Effector CD4-positive, alpha-beta T cell (primary cell): ENCODE measurements at places on chromosomes 7 and 10.

DNA sequence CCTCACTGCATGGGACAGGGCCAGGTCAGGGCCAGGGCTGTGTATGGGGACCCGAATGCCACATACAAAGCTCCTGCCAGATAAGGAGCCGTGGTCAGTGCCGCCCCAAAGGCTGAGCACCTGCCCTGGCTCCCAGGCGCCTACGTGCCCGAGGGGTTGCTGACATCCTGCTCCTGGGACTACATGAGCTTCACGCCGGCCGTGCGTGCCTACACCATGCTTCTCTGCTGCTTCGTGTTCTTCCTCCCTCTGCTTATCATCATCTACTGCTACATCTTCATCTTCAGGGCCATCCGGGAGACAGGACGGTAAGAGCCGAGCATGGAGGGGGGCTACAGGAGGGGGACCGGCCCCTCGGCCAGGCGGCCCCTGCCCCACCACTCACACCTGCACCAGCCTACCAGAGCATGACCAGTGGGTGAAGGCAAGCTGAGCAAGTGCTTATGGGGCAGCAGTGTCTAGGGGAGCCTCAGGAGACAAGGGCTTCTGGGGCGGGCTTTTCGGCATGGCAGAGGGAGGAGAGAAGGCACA lies 4.9 kb downstream of the OPN4 start:
- DNase-seq: no peak

DNA sequence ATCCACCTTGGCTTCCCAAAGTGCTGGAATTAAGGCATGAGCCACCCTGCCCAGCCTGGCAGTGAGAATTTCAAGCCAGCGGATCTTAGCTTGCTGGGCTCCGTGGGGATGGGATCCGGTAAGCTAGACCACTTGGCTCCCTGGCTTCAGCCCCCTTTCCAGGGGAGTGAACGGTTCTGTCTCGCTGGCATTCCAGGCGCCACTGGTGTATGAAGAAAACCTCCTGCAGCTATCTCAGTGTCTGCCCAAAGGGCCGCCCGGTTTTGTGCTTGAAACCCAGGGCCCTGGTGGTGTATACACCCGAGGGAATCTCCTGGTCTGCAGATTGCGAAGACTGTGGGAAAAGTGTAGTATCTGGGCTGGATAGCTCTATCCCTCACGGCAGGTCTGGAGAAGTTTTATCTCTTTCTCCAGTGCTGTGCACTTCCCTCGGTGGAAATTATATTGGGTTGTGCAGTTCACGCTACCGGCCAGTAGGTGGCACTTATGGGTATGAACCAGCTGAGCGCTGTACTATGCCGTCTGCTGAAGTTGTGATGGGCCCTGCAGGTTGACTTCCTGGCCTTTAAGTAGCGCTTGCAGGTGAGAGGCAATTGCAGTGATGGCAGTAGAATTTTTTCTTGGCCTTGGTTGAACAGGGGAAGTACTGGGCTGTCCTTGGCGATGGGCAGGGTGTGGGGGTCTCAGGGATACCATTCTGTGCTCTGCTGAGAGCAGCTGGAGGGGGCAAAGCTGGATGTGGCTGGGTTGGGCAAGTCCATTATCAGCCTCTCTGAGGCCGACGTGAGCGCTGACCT lies 138.0 kb upstream of the MTPN start:
- no peak for DNase-seq

GRCh38 chr10:70715853-70716795 lies 43.8 kb downstream of the ADAMTS14 start:
- DNase-seq: no peak

- DNase-seq: peak; percentile 17
These were observed 6.9 kb downstream of the C10orf105 start for GRCh38 chr10:71712572-71713134.

DNA sequence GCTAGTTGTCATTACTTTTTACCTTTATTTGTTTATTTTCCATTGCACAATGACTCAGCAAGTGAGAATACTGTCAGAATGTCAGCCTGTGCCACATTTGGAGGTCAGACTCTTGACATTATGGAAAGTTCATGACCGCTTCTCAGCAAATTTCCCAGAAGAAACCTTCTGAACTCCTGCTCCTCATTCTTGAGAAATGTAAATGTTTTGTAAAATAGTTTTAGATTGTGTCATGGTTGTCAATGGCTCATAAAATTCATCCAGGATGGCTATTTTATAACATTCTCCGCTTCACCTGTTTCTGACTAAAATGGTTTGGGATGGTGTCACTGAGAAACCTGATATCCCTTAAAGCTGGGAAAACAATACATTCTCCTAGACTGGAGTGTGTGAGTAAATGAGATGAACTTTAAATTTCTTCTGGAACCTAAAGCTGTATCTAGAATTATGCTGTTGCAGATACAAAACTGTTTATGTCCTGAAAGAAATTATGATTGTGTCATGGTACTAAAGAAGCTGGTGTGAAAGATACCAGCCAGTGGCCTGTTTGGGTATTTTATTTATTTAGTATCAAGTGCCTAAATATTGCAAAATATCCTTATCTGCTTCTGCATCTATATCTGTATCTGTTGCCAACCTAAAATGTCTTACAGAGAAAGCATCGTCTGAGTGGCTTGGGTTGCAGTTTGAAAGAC lies 671.7 kb downstream of the GATA3 start:
- no peak for DNase-seq

- no peak for DNase-seq
These were observed 43.8 kb downstream of the CDHR3 start for GRCh38 chr7:106006906-106007305.
